Iris pigment epithelial cell (primary cell): ENCODE measurements at places on chromosomes 2 and 18.

DNA sequence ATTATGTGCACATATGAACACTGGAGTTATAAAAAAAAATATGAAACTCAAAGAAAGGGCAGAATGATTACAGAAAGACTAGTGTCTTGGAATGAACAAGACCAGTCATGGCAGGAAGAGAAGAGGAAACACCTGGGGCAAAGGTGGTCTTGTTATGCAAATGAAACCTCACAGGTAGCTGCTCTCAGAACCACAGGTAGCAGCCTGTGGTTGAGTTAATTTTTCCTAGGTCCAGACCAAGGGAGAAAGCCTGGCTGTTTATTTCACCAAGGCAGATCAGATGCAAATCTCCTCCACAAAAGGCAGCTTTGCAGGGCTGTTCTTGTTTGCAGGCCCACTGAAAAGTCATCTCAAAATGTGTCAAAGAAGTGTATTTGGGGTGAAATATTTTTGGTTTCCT lies 785.8 kb downstream of the RNF144A start:
- DNase-seq: no peak

DNA sequence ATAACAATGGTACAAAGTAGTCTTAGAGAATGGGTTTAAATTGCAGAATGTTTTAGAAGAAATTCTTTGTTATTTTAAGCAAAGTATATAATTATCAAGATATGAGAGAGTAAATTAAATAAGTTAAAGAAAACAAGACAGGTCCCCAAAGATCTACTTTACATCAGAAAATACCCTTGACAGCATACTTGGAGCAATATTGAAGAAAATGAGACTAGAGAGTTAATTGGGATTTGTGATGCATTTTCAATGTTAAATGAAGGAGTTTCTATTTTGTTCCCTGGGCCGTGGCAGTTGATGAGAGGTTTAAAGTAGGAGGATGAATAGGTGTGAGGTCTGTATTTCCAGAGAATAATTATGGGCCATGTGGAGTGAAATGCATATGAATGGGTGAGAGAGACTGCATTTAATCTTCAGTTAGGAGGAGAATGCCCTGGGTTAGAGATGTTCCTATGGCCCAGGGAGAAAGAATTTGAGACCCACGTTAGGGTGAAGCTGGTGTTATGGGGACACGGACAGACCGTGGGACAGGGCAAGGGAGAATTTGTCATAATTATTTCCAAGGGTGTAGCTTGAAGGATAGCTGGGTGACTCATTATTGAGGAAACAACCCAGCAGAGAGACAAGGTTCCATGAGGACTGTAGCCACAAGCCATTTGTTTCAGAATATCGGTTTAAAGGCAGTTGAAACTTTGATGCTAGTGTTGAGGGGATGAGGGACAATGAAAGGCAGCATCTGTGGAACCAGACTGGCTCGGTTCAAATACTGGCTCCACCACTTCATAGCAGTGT lies 22.7 kb downstream of the MGAT5 start:
- peak; percentile 27 for DNase-seq

DNA sequence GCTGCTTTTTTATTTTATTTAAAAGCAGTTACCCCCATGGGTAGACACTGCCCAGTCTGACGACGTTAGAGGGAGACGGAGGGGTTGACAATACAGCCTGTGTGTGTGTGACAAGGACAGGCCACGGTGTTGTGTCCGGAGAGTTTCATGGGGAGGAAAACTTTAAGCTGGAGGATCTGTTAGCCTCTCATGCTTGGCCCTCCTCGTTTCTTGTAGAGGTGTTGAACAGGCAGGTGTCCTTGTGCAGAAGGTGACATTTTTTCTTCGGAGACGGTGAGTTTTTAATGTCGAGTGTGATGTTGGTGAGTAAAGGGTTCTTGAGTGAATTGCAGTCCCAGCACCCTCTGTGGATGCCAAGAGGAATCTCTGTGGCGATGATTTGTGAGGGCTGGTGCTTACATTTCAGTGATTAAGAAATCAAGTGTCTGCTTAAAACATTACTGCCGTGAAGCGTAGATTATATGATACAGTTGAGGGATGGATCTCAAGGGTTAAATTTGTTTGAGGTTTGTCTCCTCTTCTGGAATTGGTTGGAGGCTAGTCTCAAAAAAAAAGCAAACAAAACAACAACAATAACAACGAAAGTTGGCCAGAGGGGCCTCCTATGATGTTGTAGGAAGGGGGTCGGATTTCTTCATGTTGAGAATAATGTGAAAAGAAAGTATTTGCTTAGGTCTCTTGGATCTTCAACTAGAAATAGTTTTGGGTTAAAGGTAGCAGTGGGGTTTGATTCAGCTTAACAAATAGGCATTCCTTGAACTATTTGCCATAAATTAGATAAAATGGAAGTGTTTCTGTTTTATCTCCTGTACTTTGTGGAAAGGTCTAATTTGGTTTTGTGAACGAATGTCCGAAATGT lies 1.6 kb downstream of the NCOA1 start:
- peak; percentile 39 for DNase-seq

DNA sequence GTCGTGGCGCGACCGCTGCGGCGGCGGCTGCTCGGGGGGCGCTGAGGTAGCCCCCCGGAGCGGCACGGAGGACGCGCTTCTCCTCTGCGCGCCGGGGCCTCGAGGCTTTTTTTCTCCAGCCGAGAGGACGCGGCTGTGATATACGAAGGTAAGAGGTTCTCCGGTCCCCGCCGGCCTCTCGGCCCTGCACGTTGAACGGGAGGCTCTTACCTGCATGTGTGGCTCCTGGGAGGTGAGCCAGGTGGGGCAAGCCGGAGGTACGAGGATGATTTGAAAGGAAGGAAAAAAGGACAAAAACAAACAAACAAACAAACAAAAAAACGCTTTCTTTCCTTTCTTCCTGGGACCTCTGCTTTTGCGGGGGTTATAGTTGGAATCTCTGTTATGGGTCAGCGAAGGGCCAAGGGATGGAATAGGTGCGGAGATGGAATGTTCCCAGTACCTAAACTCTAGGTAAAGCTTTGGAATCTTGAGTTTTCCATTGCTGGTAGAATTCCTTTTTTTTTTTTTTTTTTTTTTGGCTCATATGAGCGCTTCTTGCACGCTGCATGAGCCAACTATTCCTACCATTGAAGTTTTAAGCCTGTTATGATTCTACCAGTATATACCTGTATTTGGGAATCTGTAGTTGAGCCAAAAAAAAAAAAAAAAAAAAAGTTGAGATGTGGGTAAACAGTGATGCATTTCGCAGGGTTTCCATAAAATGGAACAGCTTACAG lies 674 bp downstream of the PTPN4 start:
- no peak for DNase-seq

DNA sequence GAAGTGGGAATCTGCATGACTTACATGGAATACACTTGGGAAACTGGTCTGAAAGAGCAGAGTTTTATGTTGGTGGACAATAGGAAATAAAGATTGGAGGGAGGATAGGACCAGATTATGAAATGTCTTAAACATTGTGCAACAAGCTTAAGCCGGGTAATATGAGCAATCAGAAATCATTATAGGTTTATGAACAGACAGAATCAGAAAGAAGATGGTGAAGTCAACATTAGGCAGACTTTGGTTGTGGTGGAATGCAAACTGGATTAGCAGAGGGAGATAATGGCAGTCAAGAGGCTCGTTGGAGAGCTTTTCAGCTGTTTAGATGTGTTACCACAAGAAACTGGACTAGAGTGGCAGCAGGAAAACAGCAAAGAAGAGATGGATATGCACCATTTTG lies 43.5 kb downstream of the CRIM1 start:
- peak; percentile 85 for DNase-seq

GRCh38 chr2:206804326-206804725 lies 38.9 kb downstream of the FASTKD2 start:
- no peak for DNase-seq

- DNase-seq: no peak
Measured at GRCh38 chr2:237533668-237534161, 32.7 kb upstream of the PRLH start.

DNA sequence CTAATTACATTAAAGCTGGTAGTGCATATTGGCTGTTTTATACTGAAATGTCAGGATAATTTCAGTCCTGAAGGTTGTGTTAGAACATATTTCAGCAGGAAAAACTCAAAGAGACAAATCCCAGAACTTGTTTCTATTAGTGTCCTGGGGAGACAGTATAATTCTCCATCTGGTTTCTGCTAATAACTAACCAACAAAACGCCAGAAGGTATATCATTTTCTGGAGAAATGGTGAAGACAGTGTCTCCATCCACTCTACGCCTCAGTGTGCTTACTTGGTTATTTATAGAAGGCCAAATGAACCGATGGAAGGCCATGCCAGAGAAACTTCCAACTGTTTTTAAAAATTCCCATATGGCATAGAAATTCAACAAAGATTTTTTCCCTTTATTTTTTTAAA lies 41.6 kb downstream of the GCA start:
- DNase-seq: no peak

DNA sequence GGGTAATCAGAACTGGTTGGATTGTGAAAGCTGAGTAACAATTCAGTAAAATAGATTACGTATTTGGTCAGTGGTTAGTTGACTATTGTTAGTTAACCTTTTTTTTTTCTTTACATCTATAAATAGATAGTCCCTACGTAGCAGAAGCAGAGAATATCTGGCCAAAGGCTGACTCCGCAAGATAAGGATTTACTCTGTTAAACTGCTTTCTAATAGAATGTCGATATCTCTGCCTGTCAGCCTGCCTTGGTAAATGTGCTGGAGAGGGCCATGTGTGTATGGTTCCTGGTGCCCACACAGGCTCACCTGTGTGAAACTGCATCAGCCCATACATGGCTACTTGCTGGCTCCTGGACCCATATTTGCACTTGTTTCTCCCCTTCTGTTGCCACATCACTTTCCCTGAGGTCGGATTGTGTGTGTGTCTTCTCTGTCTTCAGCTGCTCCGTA lies 94.4 kb downstream of the CRIM1 start:
- peak; percentile 60 for DNase-seq

DNA sequence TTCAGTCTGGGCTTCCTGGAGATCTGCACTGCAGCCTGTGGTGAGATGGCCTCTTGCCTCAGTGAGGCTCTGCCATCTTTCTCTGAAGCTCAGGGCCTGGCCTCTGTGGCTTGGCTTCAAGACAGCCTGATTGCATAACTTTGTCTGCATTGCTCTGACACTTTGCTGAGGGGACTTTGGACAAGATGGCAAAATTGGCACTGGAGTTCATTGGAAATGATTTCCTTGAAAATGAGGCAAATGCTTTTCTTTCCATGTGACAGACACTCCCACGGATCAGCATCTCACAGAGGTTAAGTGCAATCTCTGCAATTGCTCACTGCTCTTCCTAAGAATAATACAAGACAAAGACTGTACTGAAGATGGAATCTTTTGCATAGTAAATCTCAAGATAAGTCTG lies 166.8 kb downstream of the KCNS3 start:
- peak; percentile 3 for DNase-seq

DNA sequence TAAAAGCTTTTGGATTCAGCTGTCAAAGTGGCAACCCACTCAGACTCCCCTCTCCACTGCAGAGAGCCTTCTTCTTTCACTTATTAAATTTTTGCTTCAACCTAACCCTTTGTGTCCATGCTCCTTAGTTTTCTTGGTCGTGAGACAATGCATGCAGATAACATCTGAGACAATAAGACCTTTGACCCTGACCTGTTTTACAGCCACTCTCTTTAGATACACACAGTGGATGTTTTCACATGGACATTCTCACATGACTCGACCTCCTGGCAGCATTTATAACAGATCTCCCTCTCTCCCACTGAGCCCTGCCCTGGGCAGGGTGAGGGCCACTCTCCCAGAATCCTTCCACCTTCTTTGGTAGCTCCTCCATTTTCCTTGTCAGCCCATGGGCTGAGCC lies 30.4 kb upstream of the IL36G start:
- no peak for DNase-seq

GRCh38 chr2:65367524-65367923 lies 64.9 kb downstream of the SPRED2 start:
- peak; percentile 97 for DNase-seq

DNA sequence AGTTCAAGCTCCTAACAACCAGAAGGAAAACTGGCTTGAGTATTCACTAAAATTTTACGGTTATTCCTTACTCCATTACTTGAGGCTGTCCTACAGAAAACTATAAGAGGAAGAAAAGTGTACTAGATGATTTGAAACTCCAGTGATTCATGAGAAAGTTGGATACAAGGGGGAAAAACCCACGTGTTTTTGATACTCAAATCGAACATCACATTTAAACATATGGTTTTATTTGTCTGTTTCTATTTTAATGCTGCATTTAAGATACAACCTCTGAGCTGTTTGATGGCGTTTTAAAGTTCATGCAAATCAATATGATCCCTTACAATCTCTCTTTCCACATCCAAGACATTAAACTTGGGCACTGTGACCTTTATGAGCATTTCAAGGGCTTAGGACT lies 125.1 kb upstream of the LMAN1 start:
- DNase-seq: no peak

GRCh38 chr18:61606759-61607158 lies 273.5 kb downstream of the CDH20 start:
- peak; percentile 92 for DNase-seq

DNA sequence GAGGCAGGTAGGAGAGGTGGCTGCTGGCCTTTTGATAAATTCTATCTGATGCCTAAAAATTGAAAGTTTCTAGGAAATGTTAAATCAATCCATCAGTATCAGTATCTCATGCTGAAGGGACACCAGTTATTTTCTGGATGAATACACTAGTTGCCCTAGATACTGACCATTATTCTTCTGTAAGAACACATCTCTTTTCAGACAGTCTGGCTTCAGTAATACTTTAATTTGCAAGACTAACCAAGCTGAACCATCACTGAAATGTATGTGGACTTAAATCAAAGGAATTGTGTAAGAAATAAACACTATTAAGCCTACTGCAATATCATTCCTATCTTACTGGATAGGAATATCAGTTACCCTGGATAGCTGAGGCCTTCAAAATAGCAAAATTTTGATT lies 1546.3 kb downstream of the LRP1B start:
- DNase-seq: no peak

- no peak for DNase-seq
Measured at GRCh38 chr2:232551250-232551638, 755 bp downstream of the EIF4E2 start.

GRCh38 chr2:44970846-44971450 lies 29.4 kb downstream of the SIX3 start:
- DNase-seq: no peak

DNA sequence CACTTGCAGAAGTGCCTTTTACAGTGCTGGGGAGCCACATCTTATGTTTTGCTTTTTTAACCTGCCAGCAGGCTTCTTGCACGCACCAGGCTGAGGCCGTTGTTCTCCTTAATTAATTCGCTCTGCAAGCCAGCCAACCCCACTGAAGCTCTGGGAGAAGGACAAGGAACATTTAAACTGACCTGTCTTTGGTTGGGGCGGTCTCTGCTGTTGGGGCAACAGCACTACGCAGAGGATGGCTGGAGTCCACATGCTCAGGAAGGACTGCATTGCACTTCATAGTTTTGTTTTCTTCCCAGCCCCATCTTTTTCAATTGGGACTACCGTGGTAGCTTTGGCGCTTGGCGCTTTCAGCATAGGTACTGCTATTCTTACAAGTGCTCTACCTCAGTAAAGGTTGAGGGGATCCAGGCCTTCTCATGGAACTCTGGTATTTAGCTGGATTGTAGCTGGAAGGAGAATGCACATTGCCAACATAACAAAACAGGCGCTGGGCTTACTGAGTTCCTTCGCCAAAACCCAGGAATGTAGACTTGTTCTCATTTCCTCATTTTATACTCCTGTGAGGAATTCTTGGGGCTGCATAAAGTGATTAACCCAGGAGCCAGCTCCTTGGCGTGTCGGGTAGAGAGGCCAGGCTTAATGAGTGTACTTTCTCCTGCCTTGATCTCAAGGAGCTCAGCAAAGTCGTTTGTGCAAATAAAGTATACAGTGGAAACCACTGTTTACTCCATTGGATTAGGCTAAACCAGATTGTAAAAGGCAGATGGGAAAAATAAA lies 146.2 kb downstream of the PRKCE start:
- DNase-seq: no peak

- DNase-seq: no peak
Measured at GRCh38 chr2:194320520-194320919, 1336.5 kb upstream of the SLC39A10 start.
